T-helper 2 cell (primary cell): ENCODE measurements at places on chromosomes 1 and 21.

- no peak for DNase-seq
Measured at GRCh38 chr1:234866007-234866866, 256.3 kb upstream of the IRF2BP2 start.

- DNase-seq: no peak
Measured at GRCh38 chr1:201207046-201207445, 16.4 kb downstream of the IGFN1 start.

DNA sequence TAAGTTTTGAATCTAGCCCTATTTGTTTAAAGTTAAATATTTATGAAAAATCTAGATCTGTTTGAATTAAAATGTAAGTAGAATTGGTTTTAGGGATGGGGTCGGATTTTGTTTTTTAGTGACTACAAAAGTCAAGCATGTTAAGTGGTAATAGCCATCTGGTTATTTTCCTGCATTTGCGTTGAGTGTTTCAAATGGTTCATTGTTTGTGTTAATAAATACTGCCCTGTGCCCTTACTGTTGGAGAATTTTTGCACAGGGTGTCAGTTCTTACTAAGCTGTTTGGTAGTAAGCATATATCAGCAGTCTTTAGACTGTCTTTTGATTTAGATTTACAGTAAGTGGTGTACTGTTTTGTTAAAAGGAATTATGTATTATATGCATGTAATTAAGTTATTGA lies 46.1 kb upstream of the TARS2 start:
- no peak for DNase-seq

DNA sequence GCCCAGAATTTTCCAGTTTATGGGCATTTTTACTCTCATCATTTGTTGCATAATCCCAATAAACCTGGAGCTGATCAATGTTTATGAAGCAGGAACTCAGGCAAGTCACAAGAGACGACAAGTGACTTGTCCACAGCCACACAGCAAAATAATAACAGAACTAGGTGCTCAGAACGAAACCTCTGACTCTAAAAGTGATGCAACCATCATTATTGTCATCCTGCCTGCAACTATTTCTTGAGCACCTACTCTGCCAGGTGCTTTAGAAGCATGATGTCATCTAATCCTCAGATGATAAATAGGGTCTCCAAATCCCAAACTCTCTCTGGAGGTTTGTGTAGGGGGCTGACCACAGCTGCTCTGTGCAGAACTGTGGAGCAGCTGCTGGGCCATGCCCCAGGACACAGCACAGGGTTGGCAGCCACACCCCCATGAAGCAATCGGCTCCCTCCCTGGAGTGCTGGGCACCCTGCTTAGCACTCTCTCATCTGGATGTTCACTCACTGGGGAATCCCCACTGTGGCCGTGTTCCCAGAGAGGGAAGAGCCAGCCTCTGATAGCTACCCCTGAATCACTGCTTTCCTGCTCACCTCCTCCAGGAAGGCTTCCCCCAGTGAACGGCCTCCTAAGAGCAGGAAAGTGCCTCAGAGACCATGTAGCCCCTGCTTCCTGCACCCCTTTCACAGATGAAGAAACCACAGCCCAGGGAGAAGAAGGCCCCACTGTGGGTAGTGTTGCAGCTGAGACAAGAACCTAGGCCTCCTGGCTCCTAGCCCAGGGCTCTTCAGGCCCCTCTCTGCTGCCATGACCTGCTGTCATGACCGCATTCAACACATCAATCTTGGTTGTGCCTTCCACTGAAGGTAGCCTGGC lies 2.1 kb downstream of the TTC22 start:
- peak; percentile 16 for DNase-seq

- no peak for DNase-seq
Measured at GRCh38 chr1:174204697-174205308, 45.5 kb downstream of the RABGAP1L start.

DNA sequence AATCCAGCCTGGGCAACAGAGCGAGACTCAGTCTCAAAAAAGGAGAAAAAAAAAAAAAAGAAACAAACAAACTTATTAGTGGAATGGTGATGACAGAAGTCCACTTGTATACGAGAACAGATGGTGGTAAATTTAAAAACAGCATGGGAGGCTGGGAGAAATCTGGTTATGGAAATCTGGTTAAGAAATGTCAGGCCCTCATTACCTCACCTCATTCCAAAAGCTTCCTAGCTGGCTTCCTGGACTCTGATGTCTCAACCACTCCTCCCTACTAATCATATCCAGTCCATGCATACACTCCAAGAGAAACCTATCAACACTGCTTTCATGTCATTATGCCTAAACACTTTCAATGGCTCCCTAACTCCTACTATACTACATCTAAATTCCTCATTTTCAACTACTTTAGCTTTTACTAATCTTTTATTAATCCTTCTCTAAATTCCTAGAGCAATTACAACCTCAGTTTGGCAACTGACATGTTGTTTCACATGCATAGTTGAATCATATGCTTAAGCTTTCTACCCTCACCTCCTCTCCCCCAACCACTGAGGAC lies 52.9 kb downstream of the FOXJ3 start:
- DNase-seq: no peak

DNA sequence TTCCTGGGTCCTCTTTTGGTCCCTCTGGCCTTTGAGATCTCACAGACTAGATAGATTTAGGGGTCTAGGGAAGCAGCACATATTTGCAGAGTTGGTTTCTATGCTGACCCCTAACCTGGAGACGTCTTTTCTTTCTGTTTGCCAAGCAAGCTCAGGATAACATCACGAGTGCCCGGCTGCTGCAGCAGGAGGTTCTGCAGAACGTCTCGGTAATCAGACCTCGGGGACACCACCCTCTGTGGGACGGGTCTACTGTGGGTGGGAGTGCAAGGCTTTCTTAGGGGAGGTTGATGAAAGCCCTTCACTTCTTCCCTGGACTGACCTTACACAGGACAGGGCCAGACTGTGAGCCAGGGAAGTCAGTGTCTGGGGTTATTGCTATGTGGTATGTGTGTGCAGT lies 2.9 kb downstream of the IL24 start:
- DNase-seq: no peak

- peak; percentile 83 for DNase-seq
Measured at GRCh38 chr1:151059109-151060006, at the start of gene CDC42SE1. Gene CDC42SE1, minus strand, starts transcription at chr1:151059622. Its CDS starts 3,892 bp downstream, at chr1:151055730.

GRCh38 chr1:206631085-206631509 lies 4.2 kb upstream of the DYRK3 start:
- peak; percentile 37 for DNase-seq

- DNase-seq: no peak
Measured at GRCh38 chr1:158163000-158163947, 17.4 kb upstream of the CD1D start.

DNA sequence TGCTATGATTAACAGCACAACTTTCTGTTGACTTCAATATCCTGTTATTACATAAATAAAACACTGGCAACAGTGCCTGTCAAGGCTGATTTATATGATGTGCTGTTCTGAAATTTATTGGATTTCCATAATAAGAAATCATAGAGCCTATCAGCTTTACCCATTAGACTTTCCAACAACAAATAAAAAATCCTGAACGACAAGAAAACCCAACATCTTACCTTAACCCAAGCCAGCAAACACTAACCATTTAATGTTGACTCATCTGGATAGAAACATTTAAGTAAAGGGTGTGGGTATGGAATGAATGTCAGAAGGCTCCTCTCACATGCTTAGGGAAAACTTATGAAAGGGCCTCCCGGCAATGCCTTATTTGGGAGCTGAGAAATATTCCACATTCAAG lies 165.1 kb downstream of the SLC45A1 start:
- no peak for DNase-seq

DNA sequence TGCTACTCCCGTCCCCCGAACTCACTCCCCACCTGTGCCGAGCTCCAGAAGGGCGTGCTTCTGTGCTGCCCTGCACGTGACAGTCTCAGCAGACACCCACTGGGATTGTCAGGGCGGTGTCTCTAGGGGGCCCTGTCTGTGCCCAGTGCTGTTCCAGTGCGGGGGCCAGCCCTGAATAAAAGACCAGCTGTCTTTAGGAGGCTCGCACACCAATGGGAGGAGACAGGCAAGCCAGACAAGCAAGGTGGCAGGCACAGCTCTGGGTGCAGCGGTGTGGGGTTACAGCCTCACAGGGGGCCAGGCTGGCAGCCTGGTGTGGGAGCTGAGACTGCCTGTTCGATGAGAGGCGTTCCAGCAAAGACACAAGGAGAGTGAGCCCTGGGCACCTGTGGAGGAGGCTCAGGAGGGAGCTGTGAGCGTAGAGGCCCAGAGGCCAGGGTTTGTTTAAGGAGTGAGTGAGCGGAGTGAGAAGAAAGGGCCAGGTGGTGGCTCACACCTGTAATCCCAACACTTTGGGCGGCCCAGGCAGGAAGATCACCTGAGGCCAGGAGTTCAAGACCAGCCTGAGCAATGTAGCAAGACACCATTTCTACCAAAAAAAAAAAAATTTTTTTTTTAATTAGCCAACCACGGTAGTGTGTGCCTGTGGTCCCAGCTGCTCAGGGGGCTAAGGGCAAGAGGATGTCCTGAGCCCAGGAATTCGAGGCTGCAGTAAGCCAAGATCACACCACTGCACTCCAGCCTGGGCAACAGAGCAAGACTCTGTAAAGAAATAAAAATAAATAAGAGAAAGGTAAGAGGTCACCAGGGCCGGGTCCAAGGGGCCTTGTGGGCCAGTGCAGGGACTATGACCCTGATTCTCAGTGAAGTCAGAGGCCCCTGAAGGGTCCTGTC lies 48.2 kb upstream of the ARHGEF16 start:
- DNase-seq: no peak

GRCh38 chr1:53551428-53551995 lies 92.3 kb downstream of the DMRTB1 start:
- DNase-seq: no peak

- DNase-seq: peak; percentile 24
Measured at GRCh38 chr1:18635891-18636595, 5.4 kb downstream of the PAX7 start.

DNA sequence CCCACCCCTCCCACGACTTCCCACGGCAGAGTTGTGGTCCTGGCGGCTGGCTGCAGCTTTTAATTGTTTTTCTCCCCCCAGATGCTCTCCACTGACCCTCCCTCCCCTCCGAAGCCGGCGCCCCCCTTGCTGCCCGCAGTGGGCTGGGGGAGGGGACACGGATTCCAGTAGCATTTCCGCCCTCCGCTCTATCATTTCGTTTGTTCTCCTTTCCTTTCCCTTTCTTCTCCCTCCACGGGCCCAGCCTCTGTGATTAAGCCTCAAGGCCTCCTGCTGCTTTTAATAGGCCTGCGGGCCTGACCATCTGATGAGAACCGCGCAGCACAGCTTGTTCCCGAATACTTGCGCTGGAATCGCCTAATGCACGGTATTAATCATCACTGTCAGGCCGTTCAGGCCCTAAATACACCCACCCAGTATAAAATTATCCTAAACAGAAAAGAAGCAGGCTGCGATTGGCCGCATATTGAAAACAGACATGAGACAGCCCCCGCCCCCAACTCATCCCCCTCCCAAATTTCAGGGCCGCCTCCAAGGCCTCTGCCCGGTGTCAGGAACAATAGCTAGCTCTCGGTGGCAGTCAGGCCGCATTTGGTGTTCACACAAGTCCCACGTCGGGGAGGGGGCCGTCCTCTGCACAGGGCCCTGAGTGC lies 102.0 kb upstream of the ARHGEF16 start:
- no peak for DNase-seq

GRCh38 chr1:95257758-95258157 lies 23.7 kb downstream of the RWDD3 start:
- no peak for DNase-seq

GRCh38 chr1:154695985-154696384 lies 88.0 kb upstream of the ADAR start:
- DNase-seq: no peak

GRCh38 chr1:202343652-202344349 lies 2.1 kb upstream of the UBE2T start:
- DNase-seq: peak; percentile 68

DNA sequence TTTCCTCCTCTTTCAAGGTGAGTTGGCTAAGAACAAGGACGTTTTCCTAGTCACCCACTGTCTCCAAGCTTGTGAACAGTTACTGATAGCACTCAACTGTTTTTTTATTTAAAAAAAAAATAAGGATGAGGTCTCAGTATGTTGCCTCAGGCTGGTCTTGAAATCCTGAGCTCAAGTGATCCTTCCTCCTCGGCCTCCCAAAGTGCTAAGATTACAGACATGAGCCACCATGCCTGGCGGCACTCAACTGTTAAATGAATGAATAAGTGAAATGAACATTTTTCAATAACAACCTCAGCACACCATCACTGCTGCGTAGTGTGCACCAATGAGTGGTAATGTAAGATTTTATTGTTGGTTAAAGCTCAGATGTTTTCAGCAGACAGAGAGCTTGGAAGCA lies 214.1 kb upstream of the NRIP1 start:
- no peak for DNase-seq

DNA sequence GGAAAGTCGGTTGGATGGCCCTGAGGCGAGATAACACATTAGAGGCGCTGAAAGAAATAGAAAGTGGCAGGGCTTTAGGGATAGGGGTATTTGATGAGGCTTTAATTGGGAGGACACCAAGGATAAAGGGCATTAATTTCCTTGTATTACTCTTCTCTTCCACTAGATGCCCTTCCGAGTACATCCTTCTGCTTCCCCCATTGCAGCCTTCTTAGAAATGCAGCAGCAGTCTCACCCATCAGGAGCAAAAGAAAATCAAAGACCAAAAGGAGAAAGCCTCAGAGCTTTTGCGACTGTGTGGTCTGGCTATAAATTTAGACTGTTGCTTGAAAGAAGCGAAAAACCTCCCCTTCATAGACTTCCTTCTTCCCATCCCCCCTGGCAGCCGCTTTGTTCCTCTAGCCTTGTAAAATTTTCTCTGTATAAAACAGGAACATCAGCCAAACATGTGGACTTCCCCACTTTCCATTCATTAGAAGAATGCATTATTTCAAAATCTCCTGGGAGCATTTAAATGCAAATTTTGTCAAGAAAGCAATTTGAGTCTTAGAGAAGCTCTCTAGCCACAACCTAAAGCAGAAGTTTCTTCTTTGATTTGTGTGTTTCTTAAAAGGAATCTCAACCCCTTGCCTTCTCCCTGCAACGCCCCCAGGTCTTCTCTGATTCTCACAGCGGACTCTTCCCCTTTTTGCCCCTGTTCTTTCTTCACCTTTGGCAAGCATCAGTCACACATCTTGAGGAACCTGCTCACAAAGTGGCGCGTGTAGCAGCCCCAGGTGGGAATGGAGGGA lies 76.6 kb downstream of the NDUFS5 start:
- DNase-seq: peak; percentile 68

DNA sequence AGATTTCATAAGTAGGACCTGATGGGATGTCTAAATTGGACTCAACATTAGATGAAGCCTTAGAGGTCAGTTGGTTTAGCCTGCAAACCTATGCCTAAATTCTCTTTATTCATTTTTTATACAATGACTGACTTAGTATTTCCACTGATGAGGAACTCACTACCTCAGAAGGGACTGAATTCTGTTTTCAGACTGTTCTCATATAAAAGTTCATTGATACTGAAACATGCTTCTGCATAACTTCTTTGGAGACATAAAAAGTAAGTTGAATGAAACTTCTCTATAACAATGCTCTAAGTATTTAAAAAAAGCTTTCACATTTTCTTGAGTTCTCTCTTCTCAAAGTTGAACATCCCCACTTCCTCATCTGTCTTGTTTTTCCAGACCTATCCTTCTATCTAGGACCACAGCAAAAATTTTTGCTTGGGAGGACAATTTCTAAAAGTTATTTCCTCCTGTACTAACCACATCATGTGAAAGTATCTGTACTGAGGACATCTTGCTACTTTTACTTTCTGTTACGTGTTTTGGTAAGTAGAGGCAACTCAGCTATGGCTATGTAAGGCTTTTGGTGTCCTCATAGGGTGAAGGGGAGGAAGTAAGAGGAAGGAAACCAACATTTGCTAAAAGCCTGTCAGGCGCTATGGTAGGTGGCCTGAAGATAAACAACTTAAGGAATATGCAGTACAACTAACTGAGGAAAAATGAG lies 64.1 kb downstream of the USP24 start:
- peak; percentile 5 for DNase-seq
